ENCODE measurements at places on chromosomes 3 and 15.

- no peak for DNase-seq
Observed at GRCh38 chr3:146468234-146468633, 1.1 kb downstream of the PLSCR2 start.

DNA sequence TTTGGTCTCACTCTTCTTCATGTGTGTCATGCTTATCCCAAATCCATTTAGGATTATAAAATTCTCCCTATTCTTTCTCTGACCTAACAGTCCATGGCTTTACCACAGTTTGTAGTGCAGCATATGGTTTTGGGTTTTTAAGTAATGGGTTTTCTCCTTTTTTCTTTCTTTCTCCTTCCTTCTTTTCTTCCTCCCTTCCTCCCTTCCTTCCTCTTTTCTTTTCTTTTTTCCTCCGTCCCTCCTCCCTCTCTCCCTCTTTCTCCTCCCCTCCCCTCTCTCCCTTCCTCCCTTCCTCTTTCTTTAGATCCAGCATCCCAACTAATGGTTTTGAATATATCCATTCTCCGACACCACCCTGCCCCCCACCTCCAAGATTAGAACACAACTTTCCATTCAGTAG, 118.9 kb downstream of the RBPMS2 start:
- no peak for DNase-seq

GRCh38 chr3:69541711-69542088, 155.8 kb upstream of the FRMD4B start:
- no peak for DNase-seq

GRCh38 chr3:148756311-148756710, 58.6 kb downstream of the AGTR1 start:
- DNase-seq, result no peak

DNA sequence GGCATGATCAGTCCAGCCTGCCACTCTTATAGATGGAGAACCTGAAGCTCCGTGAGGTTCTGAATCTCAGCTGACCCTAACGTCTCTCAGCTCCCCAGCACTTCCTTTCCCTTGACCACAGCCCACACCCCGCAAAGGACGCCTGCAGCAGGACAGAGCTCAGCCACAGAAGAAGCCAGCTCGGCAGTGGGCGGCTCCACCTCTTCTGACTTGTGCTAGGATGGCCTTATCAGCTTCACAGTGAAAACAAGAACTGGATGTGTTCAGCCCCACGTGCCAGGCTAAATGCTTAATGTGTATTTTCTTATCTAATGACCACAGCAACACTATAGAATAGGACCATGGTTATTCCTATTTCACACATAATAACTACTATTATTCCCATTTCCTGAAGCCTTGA, 127.6 kb downstream of the ARNT2 start:
- no peak for DNase-seq

- DNase-seq, result peak; percentile 62
Observed at GRCh38 chr3:48222616-48223513, at the start of gene CAMP. TSS of gene CAMP (plus strand) at chr3:48223495. CDS start at chr3:48223512, 17 bp downstream.

DNA sequence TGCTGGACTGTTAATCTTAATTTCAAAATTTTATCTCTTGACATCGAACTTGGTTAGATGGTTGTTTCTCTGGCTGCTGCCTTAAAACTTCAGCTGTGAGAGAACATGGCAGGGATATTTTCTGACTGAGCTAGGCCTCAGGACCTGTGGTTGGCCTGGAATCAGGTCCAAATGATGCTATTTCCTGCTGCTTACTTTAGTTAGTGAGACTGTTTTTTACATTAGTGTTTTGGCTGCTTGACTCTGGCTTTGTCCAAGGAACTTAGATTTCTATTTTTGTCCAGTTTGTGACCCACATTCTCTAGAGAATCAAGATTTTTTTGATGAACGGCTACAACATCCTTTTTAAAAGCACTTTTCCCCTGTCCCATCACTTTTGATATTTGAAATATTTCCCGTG, 497.9 kb upstream of the SGO1 start:
- DNase-seq, result peak; percentile 43

DNA sequence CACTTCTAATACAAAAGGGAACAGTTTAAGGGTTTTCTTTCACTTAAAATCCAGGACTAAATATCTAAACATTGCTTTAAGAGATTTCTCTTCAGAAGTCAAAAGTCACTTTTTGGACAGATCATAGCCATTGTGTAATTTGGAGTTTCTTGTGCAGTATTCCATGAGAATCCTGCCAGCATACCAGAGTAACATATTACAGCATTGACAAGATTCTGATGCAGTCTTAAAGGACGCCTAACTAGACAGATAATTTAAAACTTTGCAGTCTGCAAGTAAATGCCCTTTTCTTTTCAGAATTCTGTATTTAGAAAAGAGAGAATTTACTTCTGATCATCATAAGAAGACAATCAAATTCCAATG, 17.5 kb upstream of the IGSF10 start:
- no peak for DNase-seq

GRCh38 chr3:194749631-194750490, 64.2 kb downstream of the FAM43A start:
- DNase-seq, result no peak

GRCh38 chr3:68315964-68316363, 616.4 kb downstream of the TAFA4 start:
- no peak for DNase-seq

DNA sequence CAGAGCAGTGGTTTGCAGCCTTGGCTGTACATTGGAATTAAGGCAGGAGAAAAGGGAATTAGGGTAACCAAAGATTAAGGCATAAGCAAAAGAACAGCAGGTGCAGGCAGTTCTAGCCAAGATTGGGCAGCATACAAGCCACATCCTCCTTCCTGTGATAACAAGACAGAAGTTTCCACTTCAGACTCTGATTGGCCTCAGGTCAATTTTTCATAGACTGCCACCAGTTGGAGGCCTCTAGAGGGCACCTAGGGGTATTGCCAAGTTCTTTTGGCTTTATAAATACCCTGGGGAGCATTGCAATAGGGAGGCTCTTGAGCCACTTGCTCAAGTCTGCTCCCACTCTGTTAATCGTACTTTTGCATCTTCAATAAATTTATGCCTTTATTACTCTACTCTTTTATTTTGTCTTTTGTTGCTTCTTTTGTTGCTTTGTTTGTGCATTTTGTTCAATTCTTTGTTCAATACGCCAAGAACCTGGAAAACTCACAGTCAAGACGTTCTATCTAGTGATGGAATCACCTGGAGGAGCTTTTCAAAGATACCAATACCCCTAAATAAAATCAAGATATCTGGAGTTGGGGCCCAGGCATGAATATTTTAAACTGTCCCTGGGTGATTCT, 32.2 kb upstream of the FMN1 start:
- no peak for DNase-seq

DNA sequence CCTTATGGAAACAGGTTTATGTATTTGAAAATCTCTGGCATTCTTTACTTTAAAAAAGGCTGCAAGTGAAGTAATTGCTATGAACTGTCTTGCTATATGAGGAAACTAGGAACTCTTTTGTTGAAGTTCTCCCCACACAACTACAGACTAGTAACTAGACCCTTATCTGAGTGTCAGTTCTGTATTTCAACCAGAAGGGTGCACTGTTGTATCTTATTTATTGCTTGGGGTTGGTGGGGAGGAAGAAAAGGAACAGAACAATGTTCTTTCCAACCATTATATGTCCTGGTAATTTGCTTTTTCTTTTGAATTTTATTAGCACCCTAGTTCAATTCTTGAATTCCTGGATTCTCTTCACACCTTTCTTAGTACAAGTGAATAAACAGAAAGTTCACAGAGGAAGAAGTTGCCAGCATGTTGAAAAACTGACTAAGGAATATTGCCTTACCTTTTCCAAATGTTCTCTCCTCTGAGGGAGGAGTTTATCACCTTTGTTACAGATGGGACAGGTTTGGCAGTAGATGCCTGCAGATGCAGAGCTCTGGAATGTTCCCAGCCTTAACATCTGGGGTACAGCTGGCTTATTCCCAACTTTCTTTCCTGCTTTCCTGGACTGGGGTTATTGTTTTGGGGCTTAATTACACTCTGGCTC, 162.4 kb upstream of the CFAP20DC start:
- peak; percentile 7 for DNase-seq

DNA sequence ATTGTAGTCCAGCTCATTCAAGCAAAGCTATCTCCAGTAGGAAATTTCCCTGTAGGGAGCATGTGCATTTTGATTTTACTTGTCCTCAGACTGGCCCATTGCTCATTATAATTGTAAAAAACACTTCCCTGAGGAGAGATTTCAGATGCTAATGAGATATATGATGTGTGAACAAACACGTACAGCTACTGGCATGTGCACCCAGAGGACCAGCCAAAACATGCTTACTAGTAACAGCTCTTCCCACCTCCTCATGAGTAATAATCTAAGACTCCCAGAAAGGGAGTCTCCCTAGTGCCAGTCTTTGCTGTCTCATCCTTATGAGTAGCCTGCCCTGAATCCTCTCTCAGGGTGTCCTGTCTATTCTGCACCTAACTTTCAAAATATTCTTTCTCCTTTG, 43.4 kb downstream of the FBXO22 start:
- peak; percentile 86 for DNase-seq

GRCh38 chr15:65757256-65757655, 34.8 kb downstream of the DENND4A start:
- no peak for DNase-seq

- no peak for DNase-seq
Observed at GRCh38 chr15:84749111-84749991, 959 bp downstream of the ZNF592 start.

DNA sequence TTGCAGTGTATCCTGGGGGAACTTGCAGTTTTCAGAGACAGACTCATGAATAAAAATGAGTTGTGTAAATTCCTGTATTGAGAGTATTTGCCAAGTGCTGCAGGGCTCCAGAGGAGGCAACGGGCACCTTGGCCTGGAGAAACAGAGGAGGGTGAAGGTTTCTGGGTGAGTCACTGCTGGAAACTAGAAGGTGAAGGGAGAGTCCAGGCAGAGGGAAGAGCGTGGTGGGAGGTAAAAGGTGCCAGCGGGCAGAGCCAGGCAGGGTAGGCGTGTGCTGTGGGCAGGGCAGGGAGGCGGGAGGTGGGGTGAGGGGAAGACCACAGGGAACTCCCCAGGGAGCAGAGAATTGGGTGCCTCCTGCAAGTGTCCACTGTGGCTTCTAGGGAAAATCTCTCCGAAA, 120.8 kb downstream of the SLCO3A1 start:
- no peak for DNase-seq

Data from skeletal muscle cell (primary cell).